ENCODE measurements at places on chromosomes 16 and 17.

DNA sequence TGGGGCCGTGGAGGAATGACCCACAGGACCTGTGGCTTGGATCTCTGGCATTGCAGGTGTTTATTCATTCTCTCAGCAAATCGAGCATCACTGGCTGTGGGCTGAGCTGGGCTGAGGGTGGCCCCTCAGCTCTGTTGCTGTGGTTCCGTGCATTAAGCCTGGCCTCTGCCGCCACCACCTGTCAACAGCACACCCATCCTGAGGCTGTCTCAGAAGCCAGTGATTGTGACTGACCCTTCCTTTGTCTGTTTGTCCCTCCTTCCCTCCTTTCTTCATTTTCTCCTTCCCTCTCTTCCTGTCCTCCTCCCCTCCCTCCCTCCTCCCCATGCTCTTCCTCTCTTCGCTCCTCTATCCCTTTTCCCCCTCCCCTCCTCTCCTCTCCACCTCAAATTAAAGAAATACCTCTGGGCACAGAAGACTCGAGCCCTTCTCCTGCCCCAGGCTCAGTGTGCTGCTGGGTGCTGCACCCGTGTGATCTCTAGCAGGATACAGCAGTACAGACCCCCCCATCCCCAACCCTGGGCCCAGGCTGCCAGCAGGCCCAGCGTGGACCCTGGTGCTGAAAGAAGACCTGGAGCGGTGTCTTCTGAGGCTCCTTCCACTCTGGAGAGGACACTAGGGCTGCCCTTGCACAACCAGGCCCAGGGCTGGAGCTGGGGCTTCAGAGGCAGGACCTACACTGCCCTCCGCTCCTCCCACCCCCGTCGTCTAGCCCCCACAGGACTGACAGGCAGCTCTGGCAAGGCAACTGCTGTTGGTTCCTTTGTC is 75.9 kb downstream of the PLD6 start:
- DNase-seq = no peak

- DNase-seq = no peak
These were observed 30.5 kb upstream of the YPEL2 start for GRCh38 chr17:59300941-59301340.

DNA sequence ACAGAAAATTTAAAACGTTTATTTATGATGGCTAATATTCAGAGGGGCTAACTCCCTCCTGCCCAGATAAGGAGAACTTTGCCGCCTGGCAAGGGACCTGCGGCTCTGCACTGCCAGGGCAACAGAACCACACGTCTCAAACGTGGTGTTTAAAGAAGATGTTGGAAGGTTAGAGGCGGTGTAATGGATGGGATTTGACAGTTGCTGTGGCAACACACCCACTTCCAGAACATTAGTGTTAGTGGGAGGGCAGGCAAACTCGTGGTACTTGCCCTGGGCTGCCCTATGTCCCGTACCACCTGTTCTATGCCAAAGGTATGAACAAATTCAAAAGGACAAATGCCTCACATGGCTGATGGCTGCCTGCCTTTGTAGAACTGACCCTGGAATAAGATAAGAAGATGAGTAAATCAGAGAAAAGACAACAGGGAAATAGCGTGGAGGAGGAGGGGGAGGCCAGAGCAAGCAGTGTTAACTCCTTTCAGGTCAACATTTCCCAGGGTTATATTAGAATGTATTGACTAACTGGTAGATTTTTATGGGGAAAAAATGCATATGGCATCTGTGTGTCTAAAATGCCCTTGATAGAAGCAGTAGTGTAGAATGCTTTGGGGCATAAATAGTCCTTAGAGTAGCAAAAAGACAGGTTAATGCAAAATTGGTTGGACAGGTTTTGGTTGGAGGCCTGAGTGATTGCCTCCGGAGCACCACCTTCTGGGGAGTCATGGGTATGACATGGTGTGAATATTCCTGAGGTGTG is 30.8 kb downstream of the HLF start:
- peak; percentile 73 for DNase-seq

GRCh38 chr17:47808830-47809480 is 12.6 kb downstream of the OSBPL7 start:
- peak; percentile 39 for DNase-seq

- DNase-seq = no peak
These were observed 772.1 kb upstream of the CA10 start for GRCh38 chr17:52930581-52930980.

DNA sequence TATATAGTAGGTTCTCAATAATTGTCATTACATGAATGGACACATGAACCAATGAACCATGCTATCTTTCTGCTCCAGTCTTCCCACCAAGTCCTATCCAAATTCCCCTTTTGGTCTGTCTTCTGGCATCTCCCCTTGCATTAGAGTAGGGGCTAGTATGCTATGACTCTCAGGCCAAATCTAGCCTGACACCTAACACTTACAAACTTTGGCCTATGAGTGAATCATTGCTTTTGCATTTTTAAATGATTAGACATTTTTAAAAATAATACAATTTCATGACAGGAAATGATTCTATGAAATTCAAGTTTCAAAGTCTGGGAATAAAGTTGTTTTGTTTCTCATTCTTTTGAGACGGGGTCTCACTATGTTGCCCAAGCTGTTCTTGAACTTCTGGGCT is 102.5 kb upstream of the MAF start:
- no peak for DNase-seq

DNA sequence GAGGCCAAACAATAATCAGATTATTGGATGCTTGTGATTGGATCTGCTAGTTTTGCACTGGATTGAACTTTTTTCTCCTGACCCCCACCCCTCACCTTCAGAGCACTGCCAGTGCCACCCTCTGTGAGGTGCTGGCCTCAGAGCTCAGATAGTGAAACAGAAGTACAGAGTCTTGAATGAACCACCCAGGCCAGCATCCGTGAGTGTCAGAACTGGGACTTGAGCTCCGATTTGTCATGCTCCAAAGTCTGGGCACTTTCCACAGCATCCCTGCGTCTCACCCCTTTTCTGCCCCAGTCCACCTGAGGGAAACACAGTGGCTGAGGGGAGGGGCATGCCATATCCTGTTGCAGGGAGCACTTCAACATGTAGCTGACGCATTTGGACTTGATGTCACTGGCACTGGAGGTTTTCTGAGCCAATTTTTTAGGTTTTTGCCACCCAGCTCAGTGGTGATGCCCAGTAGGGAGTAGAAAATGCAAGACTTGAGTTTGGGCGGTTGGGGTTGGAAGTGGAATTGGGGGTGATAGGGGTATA is 47.3 kb downstream of the SMPD3 start:
- DNase-seq = no peak

- no peak for DNase-seq
These were observed 53.2 kb downstream of the AMFR start for GRCh38 chr16:56372013-56372634.

- DNase-seq = no peak
These were observed 19.3 kb downstream of the SOCS1 start for GRCh38 chr16:11236461-11237254.

- DNase-seq = no peak
These were observed 95.2 kb downstream of the MARF1 start for GRCh38 chr16:15547768-15548096.

DNA sequence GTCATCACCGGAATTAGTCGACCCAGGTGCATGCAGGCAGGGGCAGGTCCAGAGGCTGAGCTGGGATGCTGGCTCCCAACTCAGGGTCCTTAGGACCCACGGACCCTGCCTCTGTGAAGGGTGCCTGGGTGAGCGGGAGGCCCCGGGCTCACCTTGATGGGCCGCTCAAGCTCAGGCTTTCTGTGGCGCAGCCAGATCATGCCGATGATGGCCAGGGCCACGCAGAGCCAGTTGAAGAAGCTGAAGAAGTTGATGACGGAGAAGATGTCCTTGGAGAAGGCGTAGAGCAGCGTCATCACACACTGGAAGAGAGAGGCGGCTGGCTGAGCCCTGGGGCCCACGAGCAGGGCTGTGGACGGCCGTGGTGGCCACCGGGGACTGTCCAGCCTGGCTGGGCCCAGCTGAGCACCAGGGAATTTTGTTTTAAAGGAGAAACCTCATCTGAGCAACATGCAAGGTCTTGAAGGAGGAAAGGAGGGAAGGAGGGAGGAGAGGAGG is 32.9 kb downstream of the SLC7A5 start:
- no peak for DNase-seq

GRCh38 chr16:48409839-48410632 is 24.8 kb upstream of the SIAH1 start:
- DNase-seq = peak; percentile 76

GRCh38 chr16:79653373-79653891 is 52.9 kb upstream of the MAF start:
- no peak for DNase-seq

GRCh38 chr16:53282975-53283946 is 151.0 kb upstream of the RBL2 start:
- no peak for DNase-seq

- DNase-seq = no peak
These were observed 39.3 kb upstream of the MAP2K6 start for GRCh38 chr17:69375229-69375628.

- DNase-seq = no peak
These were observed 234.5 kb downstream of the C16orf78 start for GRCh38 chr16:49608098-49608497.

DNA sequence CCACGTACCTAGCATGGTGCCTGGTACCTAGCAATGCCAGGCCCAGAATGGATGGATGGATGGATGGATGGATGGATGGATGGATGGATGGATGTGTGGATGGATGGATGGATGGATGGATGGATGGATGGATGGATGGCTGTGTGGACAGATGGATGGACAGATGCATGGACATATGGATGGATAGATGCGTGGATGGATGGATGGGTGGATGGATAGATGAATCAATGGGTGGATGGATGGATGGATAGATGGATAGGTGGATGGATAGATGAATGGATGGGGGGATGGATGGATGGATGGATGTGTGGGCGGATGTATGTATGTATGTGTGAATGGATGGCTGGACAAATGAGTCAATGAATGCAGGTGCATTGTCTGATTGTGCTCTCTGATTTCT is 12.6 kb downstream of the GPR139 start:
- no peak for DNase-seq

- no peak for DNase-seq
These were observed 398.5 kb downstream of the HAPSTR1 start for GRCh38 chr16:9489835-9490467.

- DNase-seq = peak; percentile 34
These were observed 92.3 kb downstream of the C16orf78 start for GRCh38 chr16:49465661-49466528.

GRCh38 chr17:17983376-17983775 is 10.7 kb downstream of the DRC3 start:
- no peak for DNase-seq

DNA sequence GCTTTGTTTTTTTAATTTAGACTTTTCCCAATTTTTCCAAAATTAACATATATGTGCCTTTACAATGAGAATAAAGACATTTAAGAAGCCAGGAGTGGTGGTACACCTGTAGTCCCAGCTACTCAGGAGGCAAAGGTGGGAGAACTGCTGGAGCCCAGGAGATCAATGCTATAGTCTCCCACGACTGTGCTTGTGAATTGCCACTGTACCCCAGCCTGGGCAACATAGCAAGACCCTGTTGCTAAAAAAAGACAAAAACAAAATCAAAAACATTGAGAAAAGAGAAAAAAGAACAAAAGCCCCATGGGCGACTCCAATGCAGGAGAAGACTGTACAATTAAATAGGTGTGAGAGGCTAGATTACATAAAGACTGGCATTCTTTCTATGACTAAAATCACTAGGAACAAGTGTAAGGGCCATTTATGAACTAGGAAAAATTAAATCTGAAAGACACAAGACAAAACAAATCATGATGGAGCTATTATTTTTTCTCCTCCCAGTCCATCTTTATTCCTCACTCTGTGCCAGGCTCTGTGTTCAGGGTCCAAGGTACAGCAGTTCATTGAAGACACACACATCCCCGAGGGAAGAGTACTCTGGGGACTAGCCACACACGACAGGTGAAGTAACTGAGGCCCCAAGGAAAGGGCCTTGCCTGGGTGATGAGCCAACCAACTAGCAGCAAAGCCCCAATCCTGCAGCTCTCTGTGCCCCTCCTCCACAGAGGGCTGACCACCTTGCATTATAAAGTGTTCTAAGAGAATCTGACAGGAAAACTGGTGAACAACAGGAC is 79.8 kb downstream of the CREBBP start:
- DNase-seq = peak; percentile 58

- no peak for DNase-seq
These were observed 11.3 kb upstream of the STAC2 start for GRCh38 chr17:39236981-39237441.

GRCh38 chr17:78875363-78876093 is 27.5 kb downstream of the CEP295NL start:
- DNase-seq = no peak

DNA sequence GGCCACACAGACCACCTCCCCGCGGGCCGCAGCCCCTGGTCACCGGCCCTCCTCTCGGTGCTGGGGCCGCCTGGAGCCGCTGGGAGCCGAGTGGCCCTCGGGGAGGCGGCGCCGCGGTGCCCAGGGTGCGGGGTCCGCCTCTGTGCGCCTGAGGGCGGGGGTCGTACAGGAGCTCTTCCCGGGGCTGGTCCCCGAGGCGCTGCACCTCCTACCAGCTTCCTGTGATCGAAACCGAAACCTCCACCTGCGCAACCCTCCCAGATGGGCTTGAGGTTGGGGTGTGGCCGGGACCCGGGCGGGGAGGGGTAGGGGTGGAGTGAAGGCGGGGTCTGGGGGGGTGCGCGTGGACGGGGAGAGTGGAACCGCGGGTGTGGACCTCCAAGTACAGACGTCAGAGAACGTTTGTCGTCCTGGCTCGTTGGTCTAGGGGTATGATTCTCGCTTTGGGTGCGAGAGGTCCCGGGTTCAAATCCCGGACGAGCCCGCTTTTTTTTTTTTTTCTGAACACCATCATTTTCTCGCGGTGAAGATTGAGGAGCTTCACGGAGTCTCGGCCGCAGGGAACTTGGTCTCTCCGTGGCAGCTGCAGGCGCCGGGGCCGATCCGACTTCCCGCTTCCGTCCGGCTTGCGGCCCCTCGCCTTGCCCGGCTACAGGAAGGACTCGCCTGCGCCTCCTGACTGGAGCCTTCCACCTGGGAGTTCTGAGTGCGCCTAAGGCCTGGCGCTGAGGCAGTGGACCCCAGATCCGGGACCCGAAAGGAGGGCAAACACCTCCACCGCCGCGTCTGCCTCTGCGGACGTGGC is 23.9 kb downstream of the ZNF213 start:
- DNase-seq = peak; percentile 92

- no peak for DNase-seq
These were observed 10.9 kb downstream of the JUP start for GRCh38 chr17:41775394-41776226.

All from Peyer's patch (tissue), 4 donors.